Fibroblast of lung (primary cell): ENCODE measurements at places on chromosomes 2 and 18.
A peak's percentile ranks its signal among the peaks of the same experiment; 100 is the strongest.

DNA sequence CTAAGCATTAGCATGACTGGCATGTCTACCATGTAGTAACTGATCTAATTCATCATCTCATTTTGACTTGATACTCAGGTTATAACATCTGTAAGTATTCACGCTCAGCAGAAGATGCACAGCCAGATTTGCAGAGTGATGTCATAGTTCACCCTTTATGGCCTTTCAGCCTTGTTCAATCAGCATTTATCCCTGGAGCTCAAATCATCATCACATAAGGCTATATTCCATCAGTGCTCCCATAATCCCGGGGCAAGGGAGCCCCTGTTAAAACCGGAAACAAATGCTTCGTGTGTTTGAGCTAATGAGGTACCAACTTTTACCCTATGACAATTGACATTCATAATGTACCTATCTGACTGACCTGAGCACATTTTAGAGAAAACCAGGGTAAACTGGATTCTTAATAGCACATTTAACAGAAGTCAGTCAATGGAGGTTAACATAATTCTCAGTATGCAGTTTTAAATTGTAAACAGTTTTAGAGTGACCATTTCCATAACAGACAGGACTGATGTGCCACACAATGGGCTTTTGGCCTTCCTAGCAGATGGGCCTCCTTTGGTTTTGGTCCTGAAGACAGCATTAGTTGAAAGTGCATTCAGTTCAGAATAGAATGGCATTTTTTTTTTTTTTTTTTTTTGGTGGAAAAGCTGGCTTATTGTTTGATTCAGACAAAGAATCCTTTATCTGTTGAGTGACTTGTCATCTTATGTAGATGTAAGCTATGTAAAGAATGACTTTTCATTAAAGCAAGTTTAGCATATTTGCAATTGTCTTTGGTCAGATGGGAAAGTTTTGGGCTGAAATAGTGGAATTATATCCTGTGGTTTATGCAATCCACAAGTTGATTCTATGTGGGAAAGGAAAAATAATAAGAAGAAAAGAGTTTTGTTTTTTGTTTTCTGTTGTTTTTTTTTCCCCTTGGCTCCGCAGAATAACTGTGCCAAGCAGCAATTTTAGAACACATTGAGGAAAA, 866.0 kb upstream of the ACVR2A start:
- peak; percentile 86 for DNase-seq

DNA sequence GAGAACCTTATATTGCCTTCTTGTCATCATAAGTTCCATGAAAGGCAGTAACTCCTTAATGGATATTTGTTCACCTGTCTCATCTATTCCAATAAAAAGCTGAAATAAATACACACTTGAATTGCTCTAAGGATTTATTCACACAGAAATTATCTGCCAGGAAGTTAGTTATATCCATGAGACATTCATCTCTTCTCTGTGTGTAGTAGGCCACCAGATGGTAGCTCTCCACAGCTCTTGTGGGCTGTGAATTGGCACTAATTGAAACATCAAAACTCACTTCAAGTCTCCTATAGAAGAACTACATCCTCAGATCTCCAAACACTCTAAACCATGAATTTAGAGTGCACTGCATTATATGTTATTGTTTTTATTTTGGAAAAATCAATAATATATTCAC, 189.6 kb downstream of the DSC3 start:
- no peak for DNase-seq

DNA sequence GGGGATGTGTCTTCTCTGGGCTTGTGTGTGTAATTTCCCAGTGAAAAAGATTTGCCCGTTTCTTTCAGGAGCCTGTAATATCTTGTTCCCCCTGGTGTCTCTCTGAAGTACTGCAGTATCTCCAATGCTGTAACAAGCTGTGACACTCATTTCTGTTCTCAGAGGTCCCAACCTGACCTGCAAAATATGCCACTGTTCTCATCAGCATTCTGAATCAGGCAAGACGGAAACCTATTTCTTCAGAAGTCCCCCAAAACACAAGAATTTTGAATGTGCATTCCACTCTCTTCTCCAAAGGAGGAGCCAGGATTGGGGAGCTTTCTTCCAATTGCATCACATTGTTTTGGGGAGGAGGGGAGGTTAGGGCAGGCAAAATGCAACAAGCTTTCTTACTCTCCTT, 77.0 kb upstream of the CNGA3 start:
- DNase-seq: peak; percentile 36

- peak; percentile 88 for DNase-seq
Observed at GRCh38 chr2:17429130-17429529, 89.1 kb downstream of the RAD51AP2 start.

DNA sequence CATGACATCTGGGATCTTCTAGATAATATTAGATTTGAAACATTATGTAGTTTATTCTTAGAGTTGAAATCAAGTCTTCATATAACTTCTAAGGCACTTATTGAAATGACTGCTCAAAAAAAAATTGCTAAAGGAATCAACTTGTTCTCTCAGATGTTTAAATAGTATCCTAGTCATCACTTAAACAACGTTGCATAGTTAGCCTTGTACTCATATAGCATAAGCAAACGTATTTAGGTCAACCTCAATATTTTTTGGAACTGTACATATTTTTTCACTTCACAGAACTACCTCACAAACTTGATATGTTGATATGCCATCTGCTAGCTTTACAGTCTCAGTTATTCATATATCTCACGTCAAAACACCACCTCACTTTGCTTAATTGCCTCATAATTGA, 47.1 kb upstream of the CREB1 start:
- peak; percentile 34 for DNase-seq

DNA sequence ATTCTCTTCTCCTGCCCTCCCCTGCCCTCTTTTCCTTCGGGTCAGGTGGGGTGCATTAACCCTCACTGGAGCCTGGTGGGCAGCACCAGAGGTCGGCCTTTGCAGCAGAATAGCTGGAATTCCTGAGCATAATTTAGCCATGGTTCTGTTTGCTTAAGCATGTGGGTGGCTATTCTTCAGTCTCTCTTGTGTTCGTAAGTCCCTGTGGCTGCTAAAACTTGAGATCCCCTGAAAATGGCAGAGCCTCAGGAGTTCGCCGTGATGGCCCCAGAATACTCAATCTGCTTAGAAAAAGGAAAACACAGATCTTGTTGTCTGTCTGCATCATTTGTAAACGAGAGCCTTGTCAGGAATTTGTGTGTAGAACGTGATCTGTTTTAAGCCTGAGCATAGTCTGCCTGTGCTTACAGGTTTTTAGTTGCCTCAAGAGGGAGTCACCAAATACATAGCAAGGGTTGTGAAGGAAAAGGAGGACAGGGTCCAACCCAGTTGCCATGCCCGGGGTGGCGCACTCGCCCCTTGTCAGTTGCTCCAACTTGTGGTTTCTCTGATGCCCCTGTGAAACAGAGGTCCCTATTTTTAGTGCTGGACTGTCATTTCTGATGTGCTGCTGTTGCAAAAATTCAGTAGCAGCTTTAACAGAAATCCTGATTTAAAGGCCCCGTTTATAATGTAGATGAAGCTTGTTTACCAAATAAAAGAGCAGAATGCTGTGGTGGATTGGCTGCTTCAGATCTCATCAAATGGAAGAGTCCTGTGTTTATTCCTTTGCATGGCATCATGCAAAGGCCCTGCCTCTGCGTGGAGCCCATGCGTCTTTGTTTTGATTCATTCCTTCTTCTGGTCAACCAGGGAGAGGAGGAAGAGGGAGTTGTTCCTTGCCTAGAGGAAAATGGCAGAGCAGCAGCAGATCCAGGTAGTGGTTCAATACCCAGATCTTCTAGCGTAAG, 74.8 kb downstream of the WDSUB1 start:
- DNase-seq: no peak

DNA sequence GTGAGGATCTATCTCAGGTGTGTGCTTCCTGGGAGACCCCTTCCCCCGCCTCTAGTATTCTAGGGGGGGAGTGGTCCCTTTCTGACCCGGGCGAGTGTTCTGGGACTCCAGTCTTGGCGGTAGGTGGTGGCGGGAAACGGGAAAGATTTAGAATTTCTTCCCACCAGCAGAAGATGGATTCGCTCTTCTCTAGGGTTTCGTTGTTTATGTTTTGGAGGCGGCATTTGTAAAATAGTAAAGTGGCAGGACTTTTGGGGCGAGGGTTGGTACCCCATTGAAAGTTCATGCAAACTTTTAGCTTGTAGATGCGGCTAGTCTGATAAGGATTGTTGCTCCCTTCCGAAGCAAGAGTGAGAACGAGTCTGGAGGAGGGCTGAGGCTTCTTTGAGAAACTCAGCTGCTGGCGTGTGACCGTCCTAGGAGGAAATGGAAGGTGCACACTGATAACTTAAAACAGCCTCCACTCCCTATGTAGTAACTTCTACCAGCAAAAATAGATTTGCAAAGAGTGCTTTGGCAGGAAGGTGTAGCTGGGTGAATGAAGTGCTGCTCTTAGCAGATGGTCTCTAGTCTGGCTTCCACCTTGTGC, 412 bp downstream of the GPD2 start:
- DNase-seq: peak; percentile 29

- DNase-seq: no peak
Observed at GRCh38 chr2:241088376-241088775, 13.7 kb downstream of the MTERF4 start.

- no peak for DNase-seq
Observed at GRCh38 chr2:239778042-239778851, 246.9 kb downstream of the NDUFA10 start.

DNA sequence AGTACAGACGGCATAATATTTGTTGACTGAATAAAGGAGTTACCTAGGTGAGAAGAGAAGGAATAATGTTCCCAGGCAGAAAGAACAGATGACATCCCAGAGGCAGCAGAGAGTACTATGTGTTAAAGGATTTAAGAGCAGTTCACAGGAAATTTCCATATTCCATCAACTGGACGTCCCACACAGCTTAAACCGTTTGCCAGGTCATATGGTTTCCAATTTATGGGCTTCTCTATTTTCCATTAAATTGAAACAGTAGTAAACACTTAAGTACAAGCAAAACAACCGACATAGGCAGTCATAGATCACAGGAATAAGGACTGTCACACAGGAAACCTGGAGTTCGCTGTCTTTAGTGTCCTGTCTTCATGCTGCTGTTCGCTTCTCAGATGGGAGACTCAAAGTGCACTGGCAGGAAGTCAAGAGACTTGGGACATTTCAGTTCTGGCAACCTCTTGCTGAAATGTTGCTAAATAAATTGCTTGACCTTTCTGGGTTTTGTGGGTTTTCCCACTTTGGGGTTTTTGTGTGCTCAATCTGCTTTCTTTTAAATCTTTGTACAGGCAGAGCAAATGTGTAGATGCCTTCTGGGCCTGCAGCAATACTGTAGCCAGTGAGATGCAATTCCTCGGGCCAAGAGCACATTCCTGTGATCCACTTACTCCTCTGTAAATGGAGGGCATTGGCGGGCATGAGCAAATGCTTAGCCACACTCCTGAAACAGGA, 5.8 kb upstream of the PIEZO2 start:
- DNase-seq: no peak

- peak; percentile 78 for DNase-seq
Observed at GRCh38 chr18:62026586-62026985, 133.8 kb upstream of the RNF152 start.

DNA sequence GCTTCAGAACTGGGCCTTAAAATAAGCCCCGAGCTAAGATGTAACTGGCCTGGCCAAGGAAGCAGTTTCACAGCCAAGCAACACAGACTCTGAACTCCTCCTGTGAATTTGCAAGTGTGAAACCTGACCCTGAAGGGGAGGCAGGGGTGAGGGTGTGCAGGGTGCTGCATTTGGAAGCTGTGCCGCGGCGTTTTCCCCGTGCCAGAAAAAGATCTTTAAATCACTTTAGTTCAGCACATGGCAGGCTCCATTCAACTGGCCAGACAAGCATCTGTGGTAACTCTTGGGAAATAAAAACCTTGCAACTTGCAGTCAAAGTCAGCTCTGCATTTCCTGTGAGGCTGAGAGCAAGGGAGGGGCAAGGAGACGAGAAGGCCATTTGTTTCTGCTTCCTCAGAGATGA, 209.3 kb upstream of the SOX11 start:
- DNase-seq: peak; percentile 42

DNA sequence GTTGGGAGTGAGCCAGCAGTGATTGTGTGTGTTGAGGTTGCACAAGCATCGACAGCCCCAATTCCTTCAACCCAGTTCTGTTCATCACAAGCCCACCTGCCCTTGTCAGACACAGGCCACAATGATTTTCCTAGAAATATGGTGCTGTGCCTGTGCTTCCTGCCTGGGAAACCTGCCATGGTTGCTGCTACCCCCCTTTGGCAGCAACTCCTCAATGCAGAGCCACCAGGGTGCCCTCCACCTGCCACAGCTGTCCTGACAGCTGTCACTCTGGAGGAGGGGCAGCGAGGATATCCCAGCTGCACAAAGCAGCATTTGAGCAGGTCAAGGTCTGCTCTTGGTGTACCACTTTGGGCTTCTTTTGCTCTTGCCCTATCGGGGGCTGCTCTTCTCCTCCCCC, 27.1 kb downstream of the SMIM21 start:
- DNase-seq: no peak

DNA sequence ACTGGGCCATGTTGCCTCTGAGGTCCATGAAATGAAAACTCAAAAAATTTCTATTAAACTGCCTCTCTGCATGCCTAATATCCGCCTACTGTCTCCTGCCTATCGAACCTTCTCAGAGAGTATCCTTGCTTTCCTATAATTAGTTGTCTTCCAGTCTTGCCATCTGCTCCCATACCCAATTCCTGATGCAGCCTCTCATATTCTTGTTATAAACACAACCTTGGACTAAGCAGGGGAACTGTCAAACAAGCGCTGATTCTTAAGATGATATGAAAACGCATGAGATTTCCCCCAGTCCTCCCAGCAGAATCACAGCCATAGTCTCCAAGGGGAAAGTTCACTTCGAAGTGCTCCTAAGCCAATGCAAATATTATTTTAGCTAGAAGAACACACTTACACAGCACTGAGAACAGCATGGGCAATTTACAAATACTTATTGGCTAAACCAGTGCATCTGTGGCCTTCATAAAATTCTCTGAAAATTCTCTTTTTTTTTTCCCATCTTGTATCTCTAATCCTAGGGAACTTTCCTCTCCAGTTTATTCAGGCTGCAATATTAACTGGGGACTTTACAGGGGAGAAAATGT, 471.6 kb downstream of the MBD2 start:
- no peak for DNase-seq

GRCh38 chr2:65662654-65663432, 230.4 kb upstream of the SPRED2 start:
- DNase-seq: peak; percentile 98

- no peak for DNase-seq
Observed at GRCh38 chr2:113848758-113849415, 41.0 kb upstream of the ACTR3 start.

- DNase-seq: no peak
Observed at GRCh38 chr2:239276851-239277250, 124.0 kb downstream of the HDAC4 start.
